ENCODE measurements at places on chromosomes 1 and 21.

GRCh38 chr1:74380252-74380651 lies 132.2 kb downstream of the LRRC53 start:
- DNase-seq = no peak

DNA sequence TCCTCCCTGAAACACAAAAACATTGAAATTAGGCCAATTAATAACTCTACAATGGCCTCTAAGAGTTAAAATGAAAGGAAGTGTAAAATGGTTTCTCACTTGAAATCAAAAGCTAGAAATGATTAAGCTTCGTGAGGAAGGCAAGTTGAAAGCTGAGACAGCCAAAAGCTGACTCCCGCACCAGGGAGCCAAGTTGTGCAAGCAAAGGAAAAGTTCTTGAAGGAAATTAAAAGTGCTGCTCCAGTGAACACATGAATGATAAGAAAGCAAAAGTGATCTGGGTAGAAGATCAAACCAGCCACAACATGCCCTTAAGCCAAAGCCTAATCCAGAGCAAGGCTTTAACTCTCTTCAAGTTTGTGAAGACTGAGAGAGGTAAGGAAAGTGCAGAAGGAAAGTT lies 22.8 kb downstream of the CYYR1 start:
- no peak for DNase-seq

- DNase-seq = no peak
Observed at GRCh38 chr1:87872189-87872588, 543.5 kb downstream of the LMO4 start.

DNA sequence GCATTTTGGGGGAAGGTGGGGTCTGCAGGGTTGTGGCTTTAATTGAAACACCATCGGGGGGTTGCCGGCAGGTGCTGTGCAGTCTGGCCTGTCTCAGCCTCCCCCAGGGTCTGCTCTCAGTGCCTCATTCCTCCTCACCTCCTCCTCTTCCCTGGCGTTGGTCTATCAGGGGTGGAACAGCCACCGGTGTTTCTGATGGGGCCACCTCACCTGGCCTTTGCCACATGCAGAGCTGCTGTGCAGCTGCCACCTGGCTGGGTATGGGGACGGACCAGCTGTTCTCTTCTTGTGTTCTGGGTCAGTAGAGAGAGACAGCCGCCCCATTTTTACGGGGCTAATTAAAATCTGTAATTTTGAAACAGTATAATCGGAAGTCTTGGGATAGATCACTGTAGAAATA lies 53.9 kb downstream of the SPSB1 start:
- no peak for DNase-seq

DNA sequence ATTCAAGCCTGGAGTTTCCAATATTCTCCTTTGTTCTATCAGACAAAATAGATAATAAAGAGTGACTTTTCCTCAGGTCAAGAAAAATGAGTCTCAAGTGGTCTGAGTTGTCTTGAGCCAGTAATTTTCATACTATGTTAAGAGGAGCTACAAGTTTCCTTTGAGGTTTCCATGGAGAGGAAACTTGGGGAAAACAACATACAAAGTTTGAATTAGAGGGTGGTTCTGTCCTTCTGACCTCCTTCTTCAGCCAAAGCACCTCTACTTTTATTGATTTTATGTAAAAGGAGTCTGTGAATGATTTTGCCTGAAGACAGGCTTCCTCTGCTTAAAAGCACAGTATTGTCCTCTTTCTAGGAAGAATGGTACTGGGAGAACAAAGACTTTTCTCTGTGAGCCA lies 497.2 kb upstream of the PKN2 start:
- DNase-seq = no peak

- DNase-seq = no peak
Observed at GRCh38 chr1:185157599-185158412, 839 bp downstream of the SWT1 start.

GRCh38 chr1:165403835-165404482 lies 41.0 kb downstream of the RXRG start:
- no peak for DNase-seq

GRCh38 chr21:45655124-45655523 lies 11.6 kb downstream of the PCBP3 start:
- DNase-seq = no peak

- DNase-seq = no peak
Observed at GRCh38 chr1:248627971-248628844, 6.7 kb downstream of the OR2T11 start.

Measured in stimulated activated CD8-positive, alpha-beta memory T cell treated with anti-CD3 and anti-CD28 coated beads, Interleukin-15, amount 100 ng/mL, for 48 hours (primary cell).